Urinary bladder (tissue), 4 donors: ENCODE measurements at places on chromosomes 3 and 15. TPM values are rescaled to one million over a fixed set of nuclear protein-coding genes. Genes with fewer than 3 reads are reported as not detected.

The RTP3 gene
- not detected for total RNA-seq

DNA sequence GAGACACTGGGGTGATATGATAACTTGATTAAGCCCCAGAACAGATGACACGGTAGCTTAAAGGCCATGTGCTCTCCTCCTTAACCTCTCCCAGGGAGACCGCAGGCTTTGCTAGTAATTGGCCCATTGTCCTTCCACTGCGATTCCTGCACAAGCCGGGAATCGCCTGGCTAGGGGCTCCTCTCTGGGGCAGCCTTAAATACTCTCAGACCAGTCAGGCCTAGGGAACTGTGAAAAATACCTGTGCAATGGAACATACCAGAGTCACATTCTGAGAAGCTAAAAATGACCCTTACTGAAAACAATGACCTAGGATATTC lies 56.3 kb downstream of the CPN2 start:
- no peak for DNase-seq

DNA sequence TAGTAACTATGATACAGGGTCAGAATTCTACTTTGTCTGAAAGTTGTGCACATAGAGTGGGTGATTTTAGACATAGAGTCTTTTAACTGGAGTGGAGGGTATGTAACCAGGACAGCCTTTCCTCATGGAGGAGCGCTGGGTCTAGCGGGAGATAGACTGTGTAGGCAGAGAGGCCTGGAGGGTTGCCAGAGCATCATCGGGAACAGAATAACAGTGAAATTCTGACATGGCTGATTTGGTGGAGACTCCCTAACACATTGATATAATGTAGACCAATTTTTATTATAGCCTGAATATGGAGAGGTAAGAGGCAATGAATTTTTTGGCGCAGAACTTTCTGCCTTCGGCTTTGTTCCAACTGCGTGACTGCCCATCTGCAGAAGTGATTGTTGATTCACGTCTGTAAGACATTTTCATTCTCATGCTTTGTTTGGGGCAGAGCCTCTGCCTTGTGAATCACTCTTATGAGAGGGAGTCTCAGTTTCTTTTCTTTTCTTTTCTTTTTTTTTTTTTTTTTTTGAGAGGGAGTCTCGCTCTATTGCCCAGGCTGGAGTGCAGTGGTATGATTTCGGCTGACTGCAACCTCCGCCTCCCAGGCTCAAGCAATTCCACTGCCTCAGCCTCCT lies 16.0 kb downstream of the LPP start:
- no peak for DNase-seq

GRCh38 chr3:107260207-107260606 lies 117.0 kb upstream of the CCDC54 start:
- no peak for DNase-seq

GRCh38 chr15:66294157-66294931 lies 976 bp downstream of the DIS3L start:
- no peak for DNase-seq

GRCh38 chr3:159994182-159994581 lies 5.5 kb downstream of the IL12A start:
- no peak for DNase-seq

DNA sequence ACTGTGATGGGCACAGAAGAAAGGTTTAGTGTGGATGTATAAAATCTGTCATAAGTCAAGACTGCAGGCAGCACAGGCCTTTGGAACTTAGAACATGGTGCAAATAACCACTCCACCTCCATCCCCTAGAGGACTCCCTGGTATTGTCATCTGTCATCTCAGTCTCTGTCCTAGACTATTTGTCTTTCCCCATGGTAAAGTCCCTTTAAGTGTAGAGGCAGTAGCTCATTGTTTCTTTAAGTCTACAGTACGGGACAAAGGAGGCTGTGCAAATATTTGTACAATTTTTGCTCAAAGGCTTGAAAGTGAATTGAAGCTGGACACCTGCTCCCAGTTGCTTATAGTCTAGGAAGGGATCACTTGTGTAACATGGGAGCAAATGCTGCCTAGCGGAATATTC lies 3.2 kb upstream of the PXYLP1 start:
- no peak for DNase-seq

DNA sequence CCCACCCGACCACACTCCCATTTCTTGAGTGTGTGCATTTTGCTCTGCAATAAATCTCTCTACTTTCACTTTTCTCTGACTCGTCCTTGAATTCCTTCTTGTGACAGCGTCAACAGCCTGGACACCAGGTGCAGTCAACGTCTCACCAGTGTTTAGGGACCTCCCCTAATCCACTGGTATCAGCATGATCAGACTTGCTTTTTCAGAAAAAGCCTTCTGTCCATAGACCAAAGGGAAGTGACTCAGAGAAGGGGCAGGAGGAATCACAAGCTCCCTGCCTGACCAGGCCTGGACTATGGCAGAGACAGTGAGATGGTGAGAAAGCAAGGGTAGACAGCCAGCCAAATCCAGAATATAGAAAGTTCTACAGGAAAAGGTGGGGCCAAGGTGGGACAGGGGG lies 15.5 kb downstream of the CCR5 start:
- no peak for DNase-seq

The IL5RA gene
- 0.69 TPM for total RNA-seq

DNA sequence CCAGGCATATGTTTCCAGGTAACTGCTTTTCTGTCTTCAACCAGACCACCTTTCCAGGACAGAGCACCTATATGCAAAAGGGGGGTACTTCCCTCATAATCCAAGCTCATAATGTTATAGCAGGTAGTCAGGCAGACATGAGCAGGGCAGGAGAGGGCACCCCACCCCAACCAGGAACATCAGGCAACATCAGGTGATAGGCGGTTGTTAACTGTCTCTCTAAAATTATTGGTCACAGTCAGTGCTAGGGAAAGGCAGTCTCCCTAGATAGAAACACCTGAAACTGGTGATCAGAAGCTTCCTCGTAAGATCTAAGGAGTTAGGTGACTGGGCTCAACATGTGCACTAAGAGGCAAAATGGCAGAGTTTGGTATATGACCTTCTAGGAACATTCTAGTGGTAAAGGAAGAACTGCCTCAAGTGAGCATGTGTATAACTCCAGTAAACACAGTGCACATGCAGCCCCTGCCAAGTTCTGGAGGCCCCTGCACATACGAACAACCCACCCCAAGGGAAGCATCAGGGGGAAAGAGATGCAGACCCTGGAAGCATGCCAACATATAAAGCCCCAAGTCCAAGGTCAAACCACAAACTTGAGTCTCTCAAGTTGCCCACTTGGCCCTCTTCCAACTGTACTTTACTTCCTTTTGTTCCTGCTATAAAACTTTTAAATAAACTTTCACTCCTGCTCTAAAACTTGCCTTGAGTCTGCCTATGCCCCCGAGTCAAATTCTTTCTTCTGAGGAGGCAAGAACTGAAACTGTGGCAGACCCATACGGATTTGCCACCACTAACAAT lies 270.9 kb downstream of the ULK4 start:
- DNase-seq, result peak; percentile 26

The FRMD4B gene
- total RNA-seq, result 39.1 TPM

The HRG gene
- total RNA-seq, result not detected
